ENCODE measurements at places on chromosomes 6 and 20. TPM values are rescaled to one million over a fixed set of nuclear protein-coding genes. Genes with fewer than 3 reads are reported as not detected.

- no peaks in the 10 kb centered on the region for H3K27me3 ChIP-seq
- no peak overlapping the region for H3K27ac ChIP-seq
- no peaks in the 10 kb centered on the region for H3K36me3 ChIP-seq
- no peak overlapping the region for H3K4me3 ChIP-seq
- DNase-seq = no peak
- no peaks in the 10 kb centered on the region for H3K4me1 ChIP-seq
Observed at GRCh38 chr20:22248051-22248667, 336.2 kb downstream of the FOXA2 start.

DNA sequence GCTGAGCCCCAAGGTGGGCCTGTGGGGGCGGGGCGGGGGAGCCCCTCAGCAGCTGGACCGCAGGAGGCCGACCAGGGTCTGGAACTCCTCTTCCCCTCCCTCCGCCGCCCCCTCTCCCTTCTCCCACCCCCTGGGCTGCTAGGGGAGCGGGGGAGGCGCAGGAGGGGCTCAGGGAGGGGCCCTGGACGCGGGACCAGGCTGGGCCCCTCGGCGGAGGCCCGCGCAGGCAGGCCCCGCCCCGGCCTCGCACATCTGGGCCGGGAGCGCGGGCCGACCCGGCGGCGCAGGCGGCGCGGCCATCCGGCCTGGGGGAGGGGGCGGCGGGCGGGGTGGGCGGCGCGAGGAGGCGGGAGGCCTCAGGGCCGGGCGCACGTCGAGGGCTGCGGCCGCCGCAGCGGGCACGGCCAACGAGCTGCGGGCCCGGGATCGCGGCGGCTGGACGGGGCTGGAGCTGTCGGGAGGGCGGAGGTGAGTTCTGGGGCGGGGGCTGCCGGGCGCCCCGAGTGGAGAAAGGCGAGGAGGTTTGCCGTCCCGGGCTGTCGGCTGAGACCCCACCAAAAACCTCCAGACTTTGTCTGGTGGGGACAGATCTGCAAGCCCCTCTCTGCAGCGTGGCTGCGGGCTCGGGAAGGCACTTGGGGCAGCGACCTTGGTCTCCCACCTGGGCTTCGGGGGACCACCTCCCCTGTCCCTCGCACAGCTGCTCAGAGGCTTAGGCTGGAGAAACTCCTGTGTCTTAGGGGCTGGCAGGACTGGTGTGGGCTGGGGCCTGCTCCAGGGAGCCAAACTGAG is at the start of gene HSPA12B:
TSS of gene HSPA12B (plus strand) at position 359 of the 792 bp plus-strand sequence. CDS start 5,990 bp downstream, outside the sequence.
- DNase-seq = no peak
- peak within 1 kb of the TSS; percentile 53 for H3K4me3 ChIP-seq
- H3K27me3 ChIP-seq = no peaks in the 10 kb centered on the region
- peak within 1 kb of the TSS; percentile 72 for H3K27ac ChIP-seq
- peaks cover 45% of the 10 kb centered on the region for H3K4me1 ChIP-seq

- H3K4me1 ChIP-seq = no peaks in the 10 kb centered on the region
- H3K36me3 ChIP-seq = no peaks in the 10 kb centered on the region
- H3K27me3 ChIP-seq = no peaks in the 10 kb centered on the region
- no peak overlapping the region for H3K27ac ChIP-seq
- DNase-seq = no peak
- H3K4me3 ChIP-seq = no peak overlapping the region
Observed at GRCh38 chr6:45086360-45087084, 241.6 kb upstream of the RUNX2 start.

Gene CLPSL1
- not detected for total RNA-seq

All from vagina (tissue), 2 donors.